ENCODE measurements at places on chromosomes 7 and 10.

DNA sequence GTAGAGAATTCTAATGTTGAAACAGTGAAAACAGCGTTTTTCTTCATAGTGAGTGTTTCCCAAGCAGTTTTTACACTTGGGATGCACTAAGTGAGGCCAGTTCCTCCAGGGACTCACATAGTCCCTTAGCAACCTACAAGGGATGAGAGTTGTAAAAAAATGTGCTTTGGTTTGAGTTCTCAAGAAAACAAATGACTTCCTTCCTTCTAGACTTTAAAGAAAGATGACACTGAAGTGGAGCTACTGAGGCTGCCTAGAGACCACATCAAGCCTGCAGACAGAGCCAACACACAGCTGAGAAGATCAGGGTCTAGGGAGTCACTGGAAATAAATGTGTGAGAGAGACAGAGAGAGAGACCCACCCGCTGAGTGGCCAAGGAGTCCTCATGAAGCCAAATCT lies 264.4 kb downstream of the TNS3 start:
- no peak for DNase-seq

DNA sequence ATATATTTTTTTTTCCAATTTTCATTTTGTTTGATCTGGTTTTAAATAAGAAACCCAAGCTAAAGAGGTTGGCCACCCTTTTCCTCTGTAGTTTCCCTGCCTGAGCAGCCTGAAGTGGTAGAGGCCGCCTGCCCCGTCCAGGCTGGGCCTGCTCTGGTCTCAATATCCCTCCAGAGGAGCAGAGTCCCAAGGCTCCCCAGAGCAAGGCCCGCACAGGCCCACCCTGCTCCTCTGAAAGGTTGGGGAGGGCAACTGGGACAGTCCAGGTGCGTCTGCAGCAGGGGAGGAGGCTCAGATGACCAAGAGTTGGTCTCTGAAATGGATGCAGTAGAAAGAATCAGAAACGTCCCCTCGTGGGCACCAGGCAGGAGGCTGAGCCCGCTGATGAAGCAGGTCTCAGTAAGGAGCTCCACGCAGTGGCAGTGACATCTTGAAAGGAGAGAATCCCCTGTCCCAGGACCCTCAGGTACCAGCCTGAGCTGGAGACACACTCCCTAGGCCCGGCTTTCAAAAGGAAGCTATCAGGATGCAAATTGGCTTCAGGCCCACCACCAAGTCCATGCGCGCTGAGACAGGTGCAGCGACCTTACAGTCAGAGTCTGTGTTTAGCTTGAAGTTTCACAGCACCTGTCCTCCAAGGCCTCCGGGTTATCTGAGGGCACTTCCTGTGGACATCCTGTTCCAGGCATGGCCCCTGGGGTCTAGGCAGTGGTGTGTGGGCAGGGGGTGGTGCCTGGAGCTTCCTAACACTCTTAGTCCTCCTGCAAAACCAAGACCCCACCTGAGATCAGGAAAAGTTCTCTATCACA lies 37.7 kb downstream of the EN2 start:
- no peak for DNase-seq

DNA sequence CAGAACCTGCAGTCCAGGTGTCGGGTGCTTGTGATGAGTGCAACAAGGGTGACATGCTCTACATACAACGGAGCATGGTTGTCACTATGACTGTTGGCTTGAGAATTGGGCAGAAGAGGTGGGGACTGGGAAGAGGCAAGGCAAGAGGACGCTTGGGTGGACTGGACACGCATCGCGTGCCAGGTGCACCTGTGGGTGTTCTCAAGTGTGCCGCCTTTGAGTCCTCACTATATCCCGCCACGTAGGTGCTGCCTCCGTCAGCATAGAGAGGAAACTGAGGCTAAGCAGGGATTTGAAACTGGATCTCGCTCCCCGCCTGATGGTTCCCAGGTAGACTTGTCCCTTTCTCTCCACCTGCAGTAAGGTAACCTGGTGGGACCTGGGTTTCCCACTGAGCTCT lies 27.2 kb downstream of the CDH23 start:
- DNase-seq, result no peak

DNA sequence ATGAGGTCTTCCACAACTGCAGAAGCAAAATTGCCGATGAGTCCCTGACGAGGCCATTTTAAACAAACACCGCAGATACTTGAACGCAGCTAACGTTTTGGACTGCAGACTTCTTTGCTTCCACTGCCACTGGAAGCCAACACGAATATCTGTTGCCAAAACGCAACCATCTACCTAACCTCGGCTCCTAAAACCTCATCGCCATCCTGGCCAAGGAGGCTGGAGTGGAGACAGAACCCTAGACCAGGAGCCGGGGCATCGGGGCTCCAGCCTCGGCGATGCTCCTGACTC lies 493 bp downstream of the WDR91 start:
- DNase-seq, result peak; percentile 56

DNA sequence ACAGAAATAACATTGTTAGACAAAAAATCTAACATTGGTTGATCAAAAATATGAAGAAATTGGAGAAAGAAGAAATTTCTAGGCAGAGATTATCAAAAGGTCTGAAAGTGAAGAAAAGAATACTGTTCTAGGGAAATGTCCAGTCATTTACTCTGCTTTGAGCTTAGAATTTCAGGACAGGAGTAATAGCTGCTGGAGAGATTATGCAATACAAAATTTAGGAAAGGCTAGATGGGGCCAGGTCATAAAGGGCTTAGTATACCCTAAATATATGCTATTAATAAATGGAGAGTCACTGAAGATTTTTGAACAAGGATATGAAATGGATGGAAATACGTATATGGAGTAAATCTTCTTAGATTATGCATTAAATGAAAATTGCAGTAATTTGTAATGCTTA lies 279.2 kb downstream of the CACNA2D1 start:
- DNase-seq, result no peak

Measured in G401 (cell line).